ENCODE measurements at places on chromosomes 13 and 19. TPM values are rescaled to one million over a fixed set of nuclear protein-coding genes. Genes with fewer than 3 reads are reported as not detected.

The ATP8A2 gene
- total RNA-seq = not detected

- no peak for DNase-seq
Observed at GRCh38 chr19:35336166-35336955, 7.4 kb downstream of the CD22 start.

- DNase-seq = no peak
Observed at GRCh38 chr13:19672990-19673389, 39.5 kb downstream of the MPHOSPH8 start.

GRCh38 chr19:44640518-44640917 is 3.2 kb upstream of the PVR start:
- DNase-seq = no peak

DNA sequence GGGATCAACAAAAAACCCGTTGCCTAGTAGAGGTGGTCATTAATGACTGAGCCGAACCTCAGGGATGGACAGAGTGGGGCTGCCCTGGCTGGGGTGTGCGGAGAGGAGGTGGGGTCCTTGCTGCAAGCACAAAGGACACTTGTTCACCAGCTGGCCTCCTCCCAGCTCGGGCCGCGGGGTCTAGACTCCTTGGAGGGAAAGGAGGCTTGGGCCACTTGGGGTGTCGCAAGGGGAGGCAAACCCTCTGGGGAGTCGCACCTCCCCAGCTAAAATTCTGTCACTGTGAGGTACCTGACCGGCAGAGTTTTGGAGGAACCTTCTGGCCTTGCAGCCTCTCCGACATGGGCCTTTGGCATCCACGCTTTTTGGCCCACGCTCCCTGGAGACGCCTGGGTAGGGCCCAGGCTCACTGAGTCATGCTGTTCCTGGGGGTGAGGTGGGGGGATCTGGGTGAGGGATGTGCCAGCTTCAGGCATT is 8.2 kb downstream of the KLHL26 start:
- DNase-seq = no peak

The TLE2 gene
- 13.7 TPM for total RNA-seq

Measured in PC-9 (cell line).